Caco-2 (cell line): ENCODE measurements at places on chromosomes 4 and X. TPM values are rescaled to one million over a fixed set of nuclear protein-coding genes. Genes with fewer than 3 reads are reported as not detected.

Gene GUCY1B1
- not detected in 2 replicates for total RNA-seq

Gene AMOT
- 55.7 and 66.3 TPM in 2 replicates for total RNA-seq

Gene RENBP
- 0.75 and 1.2 TPM in 2 replicates for total RNA-seq

Gene CLDN34
- total RNA-seq, result not detected in 2 replicates

Gene UGT2B15
- 0.32 and 0.42 TPM in 2 replicates for total RNA-seq

Gene TEX13B
- not detected in 2 replicates for total RNA-seq

Gene RNF4
- total RNA-seq, result 69.0 and 75.4 TPM in 2 replicates

Gene ASB5
- total RNA-seq, result not detected in 2 replicates

Gene BEND4
- not detected in 2 replicates for total RNA-seq

Gene TACC3
- total RNA-seq, result 104 and 106 TPM in 2 replicates

Gene VGLL1
- total RNA-seq, result 42.3 and 49.5 TPM in 2 replicates

Gene GSPT2
- 7.3 TPM in 2 replicates for total RNA-seq

Gene TLR3
- 0.42 and 0.57 TPM in 2 replicates for total RNA-seq

Gene KCNE5
- total RNA-seq, result 0.20 TPM in 1 of 2 replicates, not detected in the other

Gene CYLC1
- not detected in 2 replicates for total RNA-seq

Gene CFAP99
- total RNA-seq, result not detected in 2 replicates

GRCh38 chrX:119745283-119745848 is 13.0 kb upstream of the SOWAHD start:
- no peak for DNase-seq
- H3K4me3 ChIP-seq, result no peak overlapping the region

DNA sequence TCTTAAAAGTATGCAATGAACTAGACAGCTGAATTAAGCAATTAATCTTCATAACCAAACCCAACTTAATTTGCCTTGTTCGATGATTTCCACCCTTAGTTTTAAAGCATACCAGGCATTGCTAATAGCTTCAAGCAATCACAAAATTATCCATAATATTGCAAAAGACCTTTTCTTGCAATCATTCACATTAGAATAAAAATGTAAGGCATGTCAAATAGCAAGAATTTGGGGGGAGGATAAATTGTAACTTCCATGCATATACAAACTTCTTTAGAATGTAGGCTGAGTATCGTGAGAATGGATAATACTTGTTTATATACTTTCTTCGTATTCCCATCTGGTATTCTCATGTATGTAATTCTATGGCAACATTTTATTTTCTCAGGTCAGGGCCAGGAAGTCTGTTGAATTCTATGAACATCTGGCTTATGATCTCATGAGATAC is 28.7 kb upstream of the BMP2K start:
- H3K27me3 ChIP-seq, result no peaks in the 10 kb centered on the region
- H3K27ac ChIP-seq, result no peak overlapping the region
- no peak overlapping the region for H3K4me3 ChIP-seq
- no peaks in the 10 kb centered on the region for H3K36me3 ChIP-seq
- no peaks in the 10 kb centered on the region for H3K4me1 ChIP-seq

GRCh38 chr4:40699648-40700047 is 50.1 kb upstream of the NSUN7 start:
- no peak overlapping the region for H3K4me3 ChIP-seq
- H3K4me1 ChIP-seq, result 0 out of 2 replicates have a peak, but pooled peaks cover 3% of the 10 kb centered on the region
- DNase-seq, result no peak
- no peak overlapping the region for H3K27ac ChIP-seq
- no peaks in the 10 kb centered on the region for H3K27me3 ChIP-seq

GRCh38 chr4:168656055-168656660 is 159.3 kb downstream of the PALLD start:
- H3K4me1 ChIP-seq, result no peaks in the 10 kb centered on the region
- no peaks in the 10 kb centered on the region for H3K27me3 ChIP-seq
- DNase-seq, result no peak
- H3K36me3 ChIP-seq, result no peaks in the 10 kb centered on the region

DNA sequence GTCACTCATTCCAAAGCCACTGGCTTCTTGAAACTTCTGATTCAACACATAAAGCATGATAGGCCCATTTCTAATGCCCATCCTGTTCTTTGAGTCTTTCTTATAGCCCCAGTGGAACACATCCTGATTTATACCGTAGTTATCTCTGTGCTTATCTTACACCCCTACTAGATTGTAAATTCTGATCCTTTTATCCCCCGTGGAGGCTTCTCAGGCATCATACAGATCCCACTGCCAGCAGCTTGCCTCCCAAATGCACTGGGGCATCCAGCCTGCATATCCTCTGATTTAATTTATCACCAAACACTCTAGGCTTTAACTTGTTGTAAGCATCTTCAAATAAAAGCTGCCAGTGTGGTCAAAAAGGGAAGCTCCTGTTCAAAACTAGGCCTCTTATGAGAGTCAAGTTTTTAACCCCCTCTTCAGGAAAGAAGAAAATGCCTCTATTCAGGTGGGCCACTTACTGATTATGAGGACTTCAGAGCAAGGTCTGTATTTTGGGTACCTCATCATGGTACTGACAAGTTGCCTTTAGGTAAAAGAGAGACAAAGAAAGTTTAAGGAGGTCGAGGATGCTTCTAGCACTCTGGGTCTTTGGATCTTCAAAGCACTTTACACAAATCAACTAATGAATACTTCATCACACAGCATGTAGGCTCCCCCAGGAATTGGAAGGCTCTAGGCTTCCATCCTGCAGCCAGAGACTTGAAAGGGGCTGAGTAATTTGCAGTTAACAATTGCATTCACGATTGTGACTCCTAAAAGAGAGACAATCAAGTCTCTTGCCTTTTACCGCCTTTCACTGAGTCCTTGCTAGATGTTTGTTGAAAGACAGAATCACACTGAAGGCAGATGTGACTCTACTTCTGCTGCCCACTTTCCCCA is 95.8 kb upstream of the LDB2 start:
- DNase-seq, result no peak
- no peaks in the 10 kb centered on the region for H3K4me1 ChIP-seq
- no peaks in the 10 kb centered on the region for H3K36me3 ChIP-seq
- H3K27ac ChIP-seq, result no peak overlapping the region
- H3K27me3 ChIP-seq, result no peaks in the 10 kb centered on the region

- no peak overlapping the region for H3K27ac ChIP-seq
- H3K4me3 ChIP-seq, result no peak overlapping the region
- peaks cover 10% of the 10 kb centered on the region for H3K4me1 ChIP-seq
- no peaks in the 10 kb centered on the region for H3K27me3 ChIP-seq
- no peak for DNase-seq
- H3K36me3 ChIP-seq, result no peaks in the 10 kb centered on the region
These were observed 8.2 kb upstream of the RUFY3 start for GRCh38 chr4:70713453-70714078.

- no peak for DNase-seq
- H3K4me3 ChIP-seq, result no peak overlapping the region
- no peaks in the 10 kb centered on the region for H3K27me3 ChIP-seq
- no peaks in the 10 kb centered on the region for H3K4me1 ChIP-seq
These were observed 121.3 kb upstream of the WDR17 start for GRCh38 chr4:175944126-175944910.

DNA sequence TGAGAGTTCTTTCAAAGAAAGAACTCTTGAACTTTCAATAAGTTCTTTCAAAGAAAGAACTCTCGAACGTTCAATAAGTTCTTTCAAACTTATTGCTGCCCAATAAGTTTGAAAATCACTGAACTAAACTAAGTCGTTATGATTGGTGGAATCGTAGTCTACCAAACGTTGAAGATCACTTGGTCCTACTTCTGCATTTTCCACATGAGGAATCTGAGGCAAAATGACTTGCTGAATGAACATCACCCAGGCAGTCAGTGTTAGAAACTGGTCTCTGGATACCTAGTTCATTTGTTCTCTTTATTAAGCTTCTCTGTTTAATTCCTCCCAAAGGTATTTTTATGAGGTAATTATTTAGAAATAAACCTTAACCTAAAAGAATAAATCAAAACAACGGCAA is 7.1 kb upstream of the CNOT6L start:
- H3K27me3 ChIP-seq, result no peaks in the 10 kb centered on the region
- no peak for DNase-seq
- no peak overlapping the region for H3K27ac ChIP-seq
- no peaks in the 10 kb centered on the region for H3K36me3 ChIP-seq
- no peaks in the 10 kb centered on the region for H3K4me1 ChIP-seq

GRCh38 chrX:57918750-57919436 is 8.6 kb upstream of the ZXDA start:
- peak; percentile 48 for DNase-seq
- no peaks in the 10 kb centered on the region for H3K4me1 ChIP-seq
- no peaks in the 10 kb centered on the region for H3K27me3 ChIP-seq
- H3K4me3 ChIP-seq, result no peak overlapping the region
- H3K36me3 ChIP-seq, result no peaks in the 10 kb centered on the region
- no peak overlapping the region for H3K27ac ChIP-seq

DNA sequence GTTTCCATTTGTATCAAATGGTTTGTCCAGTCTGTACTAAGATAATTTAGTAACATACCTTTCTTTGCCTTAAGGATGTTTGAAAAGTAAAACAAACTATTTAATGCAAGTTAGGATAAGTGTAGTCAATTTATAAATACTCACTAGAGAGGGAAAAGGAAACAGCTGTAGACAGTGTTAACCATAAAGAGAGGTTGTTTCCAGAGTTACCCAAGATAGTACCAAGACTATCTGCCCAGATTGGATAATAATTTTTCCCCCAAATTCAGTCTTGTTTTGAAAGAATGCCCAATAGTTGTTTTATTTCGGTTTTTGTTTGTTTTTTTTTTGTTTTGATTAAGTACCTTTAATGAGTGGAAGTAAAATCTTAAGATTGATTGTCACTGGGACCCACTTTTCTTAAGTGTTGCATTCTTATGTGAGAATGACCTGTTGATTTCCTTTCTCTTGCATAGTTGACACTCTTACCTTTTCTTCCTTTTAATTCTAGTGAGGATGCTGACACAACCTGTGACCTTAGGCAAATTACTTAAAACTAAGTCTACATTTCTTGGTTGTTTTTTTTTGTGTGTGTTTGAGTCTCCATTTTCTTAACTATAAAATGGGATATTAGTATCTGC is 12.8 kb downstream of the AFF1 start:
- no peaks in the 10 kb centered on the region; the same call in 1 of the 2 replicates for H3K36me3 ChIP-seq
- no peak for DNase-seq
- H3K27me3 ChIP-seq, result no peaks in the 10 kb centered on the region
- peaks cover 3% of the 10 kb centered on the region for H3K4me1 ChIP-seq

DNA sequence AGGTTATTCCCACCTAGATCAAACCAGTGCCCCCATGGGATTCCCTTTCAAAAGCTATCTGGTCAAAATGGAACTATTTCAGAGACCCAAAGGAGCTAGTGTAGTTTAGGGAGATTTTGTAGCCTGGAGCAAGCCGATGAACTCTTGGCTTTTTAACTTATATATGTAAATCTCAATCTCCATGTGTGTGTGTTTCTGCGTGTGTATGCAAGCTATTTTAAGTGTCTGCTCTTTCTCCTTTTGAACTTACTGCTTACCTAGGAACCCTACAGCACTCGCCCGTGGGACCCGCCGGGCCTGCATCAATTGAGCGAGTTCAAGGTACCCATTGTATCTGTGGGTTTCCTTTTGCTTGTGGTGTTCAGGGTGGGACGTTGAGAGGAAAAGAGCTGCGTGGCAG is 10.4 kb downstream of the CSTF2 start:
- H3K27me3 ChIP-seq, result no peaks in the 10 kb centered on the region
- DNase-seq, result no peak
- H3K36me3 ChIP-seq, result no peaks in the 10 kb centered on the region
- no peak overlapping the region for H3K27ac ChIP-seq

- H3K27me3 ChIP-seq, result no peaks in the 10 kb centered on the region
- H3K27ac ChIP-seq, result no peak overlapping the region
- H3K36me3 ChIP-seq, result no peaks in the 10 kb centered on the region
These were observed 46.0 kb downstream of the ANKRD50 start for GRCh38 chr4:124666496-124666895.

GRCh38 chr4:56655627-56656345 is 25.3 kb downstream of the HOPX start:
- H3K27ac ChIP-seq, result peak overlapping the region; percentile 82
- H3K36me3 ChIP-seq, result no peaks in the 10 kb centered on the region
- H3K27me3 ChIP-seq, result no peaks in the 10 kb centered on the region
- no peaks in the 10 kb centered on the region for H3K4me1 ChIP-seq
- peak overlapping the region; percentile 37 for H3K4me3 ChIP-seq
- no peak for DNase-seq

DNA sequence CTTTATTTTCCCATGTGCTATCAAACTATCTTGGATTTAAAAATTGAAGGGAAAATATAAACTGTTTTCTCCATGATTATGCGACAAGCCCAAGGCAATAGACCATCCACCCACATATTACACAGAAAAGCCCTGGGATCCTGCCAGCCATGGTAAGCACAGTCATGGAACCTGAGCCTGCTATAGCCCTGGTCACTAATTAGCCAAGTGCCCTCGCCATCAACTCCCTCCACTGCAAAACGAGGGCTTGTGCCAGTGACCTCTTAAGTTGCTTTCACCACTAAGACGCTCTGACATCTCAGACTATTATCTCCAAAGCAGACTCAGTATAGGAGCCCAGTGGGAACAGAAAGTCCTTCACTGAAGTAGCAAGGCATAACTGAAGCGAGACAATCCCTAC is 69.2 kb downstream of the NLGN4X start:
- H3K4me1 ChIP-seq, result no peaks in the 10 kb centered on the region
- no peak overlapping the region for H3K4me3 ChIP-seq
- no peak for DNase-seq
- no peaks in the 10 kb centered on the region for H3K36me3 ChIP-seq

GRCh38 chrX:96705905-96706304 is 21.3 kb downstream of the DIAPH2 start:
- no peaks in the 10 kb centered on the region for H3K36me3 ChIP-seq
- DNase-seq, result no peak
- H3K27ac ChIP-seq, result no peak overlapping the region
- H3K27me3 ChIP-seq, result no peaks in the 10 kb centered on the region
- H3K4me3 ChIP-seq, result no peak overlapping the region
- no peaks in the 10 kb centered on the region for H3K4me1 ChIP-seq

DNA sequence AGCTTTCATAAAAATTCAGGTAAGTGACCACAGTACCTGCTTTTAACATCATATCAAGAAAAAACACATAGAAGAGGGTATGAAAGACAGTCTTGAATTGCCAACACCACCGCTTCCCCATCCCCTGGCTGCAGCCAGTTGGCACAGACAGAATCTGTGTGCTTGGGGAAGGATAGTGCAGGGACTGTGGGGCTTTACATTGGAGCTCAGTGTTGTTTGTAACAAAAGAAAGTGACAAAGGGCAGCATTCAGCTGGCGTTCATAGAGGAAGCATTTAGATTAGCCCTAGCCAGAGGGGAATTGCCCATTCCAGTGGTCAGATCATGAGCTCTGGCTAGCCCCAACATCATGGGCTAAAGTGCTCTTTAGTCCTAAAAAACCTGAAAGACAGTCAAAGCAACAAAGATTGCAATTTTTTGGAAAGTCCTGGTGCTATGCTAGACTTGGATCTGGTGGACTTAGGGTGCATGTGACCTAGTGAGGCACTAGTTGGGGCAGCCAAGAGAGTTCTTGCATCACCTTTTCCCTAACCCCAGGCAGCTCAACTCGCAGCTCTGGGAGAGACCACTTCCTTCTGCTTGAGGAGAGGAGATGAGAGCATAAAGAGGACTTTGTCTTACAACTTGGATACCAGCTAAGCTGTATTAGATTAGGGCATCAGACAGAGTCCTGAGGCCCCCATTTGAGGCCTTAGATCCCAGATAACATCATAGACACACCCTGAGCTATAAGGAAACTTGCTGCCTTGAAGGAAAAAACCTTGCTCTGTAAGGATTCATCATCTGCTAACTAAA is 1602.4 kb upstream of the ADGRL3 start:
- H3K27ac ChIP-seq, result no peak overlapping the region
- no peaks in the 10 kb centered on the region for H3K4me1 ChIP-seq
- no peak overlapping the region for H3K4me3 ChIP-seq

GRCh38 chr4:110278127-110278526 is 79.7 kb upstream of the ELOVL6 start:
- no peaks in the 10 kb centered on the region for H3K27me3 ChIP-seq
- no peak overlapping the region for H3K27ac ChIP-seq
- H3K4me1 ChIP-seq, result no peaks in the 10 kb centered on the region
- DNase-seq, result no peak

GRCh38 chr4:23911675-23912455 is 22.0 kb upstream of the PPARGC1A start:
- H3K27me3 ChIP-seq, result no peaks in the 10 kb centered on the region
- H3K4me1 ChIP-seq, result no peaks in the 10 kb centered on the region
- no peak overlapping the region for H3K4me3 ChIP-seq
- no peak for DNase-seq
- no peaks in the 10 kb centered on the region for H3K36me3 ChIP-seq
